Retina (tissue), 1 donor: ENCODE measurements at places on chromosomes 11 and 22.

- DNase-seq, result no peak
Observed at GRCh38 chr22:27545085-27545484, 256.5 kb downstream of the MN1 start.

DNA sequence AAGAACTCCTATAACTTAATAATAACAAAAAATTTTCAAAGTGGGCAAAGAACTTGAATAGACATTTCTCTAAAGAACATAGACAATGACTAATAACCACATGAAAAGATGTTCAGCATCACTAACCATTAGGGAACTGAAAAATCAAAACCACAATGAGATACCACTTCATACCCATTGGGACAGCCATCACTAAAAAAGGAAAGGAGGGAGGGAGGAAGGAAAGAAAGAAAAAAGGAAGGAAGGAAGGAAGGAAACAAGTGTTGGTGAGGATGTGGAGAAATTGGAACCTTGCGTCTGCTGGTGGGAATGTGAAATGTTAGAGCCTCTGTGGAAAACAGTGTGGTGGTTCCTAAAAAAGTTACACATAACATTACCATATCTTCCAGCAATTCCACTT lies 55.8 kb downstream of the MS4A13 start:
- DNase-seq, result no peak

DNA sequence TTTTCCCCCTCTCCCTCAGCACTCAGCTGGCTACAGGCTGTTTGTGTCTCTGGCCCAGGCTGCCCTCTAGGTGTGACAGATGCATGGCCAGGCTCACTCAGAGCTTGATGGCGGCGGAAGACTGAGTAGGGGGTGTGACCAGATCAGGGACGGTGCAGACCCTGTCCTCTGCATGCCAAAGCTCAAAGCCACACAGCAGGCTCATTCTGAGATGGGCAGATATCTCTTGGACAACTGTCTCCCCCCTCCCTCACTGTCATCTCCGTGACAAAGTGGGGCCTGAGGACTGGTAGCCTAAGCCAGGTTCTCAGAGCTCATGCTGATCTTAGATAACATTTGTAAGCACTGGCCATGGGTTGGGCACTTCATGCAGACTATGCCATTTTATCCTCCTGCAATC lies 231.3 kb downstream of the DSCAML1 start:
- no peak for DNase-seq

DNA sequence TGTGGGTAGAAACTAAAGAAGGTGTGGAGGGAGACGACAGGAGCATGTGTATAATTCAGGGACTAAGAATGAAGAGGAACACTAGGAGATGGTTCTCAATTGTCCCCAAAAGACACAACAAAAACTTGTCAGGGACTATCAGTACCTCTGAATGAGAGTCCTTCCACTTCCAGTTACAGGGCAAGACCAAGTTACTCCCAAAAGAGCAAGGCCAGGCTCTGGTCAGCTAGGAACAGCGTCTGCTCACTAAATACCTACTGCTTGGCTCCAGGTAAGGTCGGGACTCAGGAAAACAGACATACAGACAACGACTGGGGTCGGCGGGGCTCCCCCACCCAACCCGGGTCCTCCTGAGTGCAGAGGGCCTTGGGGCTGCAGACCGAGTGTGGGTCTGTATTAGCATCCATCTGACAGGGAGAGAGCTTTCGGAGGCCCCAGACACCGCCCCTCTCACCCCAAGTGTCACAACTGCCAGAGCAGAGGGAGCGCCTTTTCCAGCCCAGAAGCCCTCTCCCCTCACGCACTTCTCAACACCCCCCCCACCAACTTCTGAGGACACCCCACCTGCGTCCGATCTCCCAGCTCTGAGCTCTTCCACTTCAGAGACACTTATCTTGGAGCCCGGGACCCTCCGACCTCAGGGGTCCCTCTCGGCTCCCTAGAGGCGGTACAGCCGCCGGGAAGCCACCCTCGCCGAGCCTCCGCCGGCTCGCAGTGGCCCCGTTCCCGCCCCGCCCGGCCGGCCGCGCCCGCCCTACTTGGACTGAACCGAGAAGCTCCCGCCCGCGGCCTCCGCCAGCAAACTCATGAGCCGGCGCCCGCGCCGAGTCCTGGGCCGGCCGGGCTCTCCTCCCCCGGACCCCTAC lies 522 bp downstream of the RHOG start:
- DNase-seq, result peak; percentile 74

- DNase-seq, result no peak
Observed at GRCh38 chr11:100841711-100842407, 154.8 kb downstream of the ARHGAP42 start.

DNA sequence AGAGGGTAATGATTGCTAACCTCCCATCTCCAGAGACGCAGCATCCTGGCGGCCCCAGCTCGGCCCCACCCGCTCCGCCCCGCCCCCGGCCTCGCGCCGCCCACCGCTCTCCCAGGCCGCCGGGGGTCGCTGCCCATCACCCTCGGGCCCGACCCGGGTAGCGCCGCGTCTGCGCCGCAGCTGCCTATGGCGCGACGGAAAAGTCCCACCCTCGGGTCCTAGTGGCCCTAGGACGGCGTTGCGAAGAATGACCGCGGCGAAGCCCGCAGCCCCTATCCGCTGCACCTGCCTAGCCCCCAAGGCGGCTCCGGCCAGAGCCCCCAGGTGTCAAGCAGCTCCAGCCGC lies 457 bp downstream of the CPSF7 start:
- no peak for DNase-seq

DNA sequence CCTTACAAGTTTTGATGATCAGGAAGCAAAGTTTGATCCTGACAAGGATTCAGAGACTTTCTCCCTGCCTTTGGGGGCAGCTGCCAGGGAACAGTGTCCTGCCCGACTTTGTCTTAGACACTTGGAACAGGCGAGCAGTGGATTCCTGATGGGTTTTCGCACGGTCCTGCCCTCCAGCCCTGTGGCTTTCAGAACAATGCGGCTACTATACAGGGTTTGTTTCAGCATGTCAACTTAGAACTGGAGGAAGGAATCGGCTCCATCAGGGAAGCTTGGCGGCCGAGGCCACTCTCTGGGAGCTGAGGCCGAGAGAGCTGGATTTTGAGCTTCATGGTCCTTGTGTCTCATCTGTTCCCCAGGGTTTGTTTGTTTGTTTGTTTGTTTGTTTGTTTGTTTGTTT lies 11.5 kb downstream of the ANO1 start:
- DNase-seq, result no peak

DNA sequence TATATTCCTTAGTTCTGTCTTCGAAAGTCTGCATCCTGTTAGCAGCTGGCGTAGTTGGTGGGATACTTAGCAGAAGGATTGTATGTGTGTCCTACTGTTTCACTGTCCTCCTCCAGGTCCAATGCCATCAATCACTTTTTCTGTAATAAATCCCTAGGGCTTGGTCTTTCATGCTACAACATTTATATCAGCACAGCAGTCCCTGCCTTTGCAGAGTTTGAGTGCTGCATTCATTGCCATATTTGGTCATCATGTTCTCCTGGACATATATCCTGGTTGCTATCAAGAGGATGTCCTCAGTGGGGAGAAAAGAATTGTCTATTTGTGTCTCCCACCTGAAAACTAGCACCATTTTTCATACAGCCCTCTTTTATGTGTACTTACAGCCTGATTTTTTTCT lies 67.0 kb downstream of the OR5AK2 start:
- DNase-seq, result peak; percentile 6

DNA sequence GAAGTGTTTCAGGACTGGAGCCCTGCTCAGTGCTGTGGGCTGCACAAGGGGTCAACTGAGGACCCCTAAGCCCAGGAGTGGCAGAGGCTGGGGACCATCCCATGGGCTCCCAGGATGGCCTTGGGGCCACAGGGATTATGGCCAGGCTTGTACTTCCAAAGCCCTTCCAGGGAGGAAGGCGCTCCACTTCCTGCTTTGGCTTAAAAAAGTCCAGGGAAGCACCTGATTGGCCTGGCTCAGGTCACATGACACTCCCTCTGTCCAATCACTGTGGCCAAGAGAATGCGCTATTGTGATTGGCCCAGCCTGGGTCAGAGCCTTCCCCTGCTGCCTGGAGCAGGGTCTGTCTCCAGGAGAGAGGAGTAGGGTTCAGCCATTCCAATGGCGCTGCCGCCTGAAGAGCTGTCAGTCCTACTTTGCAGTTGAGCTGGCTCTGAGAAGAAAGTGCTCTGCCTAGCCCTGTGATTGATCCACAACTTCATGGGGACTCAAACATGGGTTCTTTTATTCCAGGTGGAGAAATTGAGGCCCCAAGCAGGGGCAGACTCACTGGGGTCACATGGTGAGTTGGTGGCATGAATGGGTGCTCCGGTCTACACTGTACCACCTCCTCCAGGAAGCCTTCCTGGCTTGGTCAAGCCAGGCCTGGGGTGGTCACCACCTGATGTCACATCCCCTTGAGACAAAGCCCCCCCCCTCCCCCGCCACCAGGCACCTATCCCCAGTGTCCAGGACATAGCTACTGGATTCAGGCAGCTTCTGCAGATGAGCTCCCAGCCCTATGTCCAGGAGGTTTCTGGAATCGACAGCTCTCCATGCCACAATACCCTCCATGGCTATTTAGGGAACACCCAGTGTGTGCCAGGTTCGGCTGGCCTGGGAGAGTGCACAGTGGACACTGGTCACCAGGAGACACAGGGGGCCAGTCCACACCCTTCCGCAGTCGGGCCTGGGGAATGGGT lies 48.2 kb downstream of the RTN4R start:
- no peak for DNase-seq

DNA sequence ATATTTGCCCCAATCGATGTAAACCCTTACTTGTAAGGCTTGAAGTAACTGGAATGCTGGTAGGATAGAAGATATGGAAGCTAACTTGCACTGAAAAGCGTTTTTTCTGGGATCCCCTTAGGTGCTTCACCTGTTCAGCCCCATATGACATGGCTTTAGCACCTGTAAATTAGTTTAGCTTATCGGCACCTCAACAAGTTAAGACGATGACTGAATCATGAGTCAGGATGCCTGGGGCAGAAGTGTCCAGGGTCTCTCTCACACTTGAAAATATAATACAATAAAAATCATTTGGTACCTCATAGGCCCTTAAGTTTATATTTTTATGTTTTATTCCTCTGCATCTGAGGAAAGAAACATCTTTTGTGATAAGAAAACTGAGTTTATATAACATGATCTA lies 409.2 kb upstream of the LRRC4C start:
- no peak for DNase-seq

GRCh38 chr11:86749821-86750401 lies 50.4 kb upstream of the PRSS23 start:
- no peak for DNase-seq

GRCh38 chr11:57568330-57568766 lies 876 bp upstream of the UBE2L6 start:
- no peak for DNase-seq

GRCh38 chr22:27299181-27300085 lies 502.1 kb downstream of the MN1 start:
- peak; percentile 68 for DNase-seq

GRCh38 chr11:57779276-57779675 lies 17.7 kb downstream of the CTNND1 start:
- peak; percentile 46 for DNase-seq

- DNase-seq, result no peak
Observed at GRCh38 chr11:126436209-126436755, 80.8 kb downstream of the ST3GAL4 start.

GRCh38 chr11:2888266-2888968 lies 2.8 kb upstream of the CDKN1C start:
- DNase-seq, result peak; percentile 91

- no peak for DNase-seq
Observed at GRCh38 chr22:46469711-46470110, 67.7 kb downstream of the CELSR1 start.

DNA sequence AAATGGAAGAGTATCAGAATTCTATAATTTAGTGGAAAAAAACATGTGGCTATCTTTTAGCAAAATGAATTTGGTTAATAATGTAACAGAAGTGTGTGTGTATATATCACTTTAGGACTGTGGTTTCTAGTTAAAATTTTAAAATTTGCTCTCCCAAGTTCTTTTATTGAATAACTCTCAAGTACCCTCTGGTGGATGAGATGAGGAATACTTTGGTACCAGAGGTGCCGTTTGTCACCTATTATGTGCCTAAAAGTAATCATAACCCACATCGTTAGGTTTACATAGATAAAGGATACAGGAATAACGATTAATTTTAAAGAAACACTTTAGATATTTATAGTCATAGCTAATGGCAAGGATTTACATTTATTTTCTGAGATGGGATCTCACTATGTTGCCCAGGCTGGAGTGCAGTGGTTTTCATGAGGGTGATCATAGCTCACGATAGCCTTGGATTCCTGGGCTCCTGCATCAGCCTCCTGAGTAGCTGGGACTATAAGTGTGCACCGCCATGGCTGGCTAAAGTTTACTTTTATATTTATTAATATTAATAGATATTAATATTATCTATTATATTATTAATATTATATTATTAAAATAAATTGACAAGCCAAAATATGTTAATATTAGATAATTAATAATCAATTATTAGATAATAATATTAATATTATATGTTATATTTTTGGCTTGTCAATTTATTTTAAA lies 66.7 kb upstream of the CAPRIN1 start:
- DNase-seq, result no peak

GRCh38 chr22:32474635-32475467 lies at the start of gene FBXO7:
Gene FBXO7, plus strand, starts transcription at chr22:32474811. Its CDS starts 192 bp downstream, at chr22:32475003.
- DNase-seq, result peak; percentile 98

DNA sequence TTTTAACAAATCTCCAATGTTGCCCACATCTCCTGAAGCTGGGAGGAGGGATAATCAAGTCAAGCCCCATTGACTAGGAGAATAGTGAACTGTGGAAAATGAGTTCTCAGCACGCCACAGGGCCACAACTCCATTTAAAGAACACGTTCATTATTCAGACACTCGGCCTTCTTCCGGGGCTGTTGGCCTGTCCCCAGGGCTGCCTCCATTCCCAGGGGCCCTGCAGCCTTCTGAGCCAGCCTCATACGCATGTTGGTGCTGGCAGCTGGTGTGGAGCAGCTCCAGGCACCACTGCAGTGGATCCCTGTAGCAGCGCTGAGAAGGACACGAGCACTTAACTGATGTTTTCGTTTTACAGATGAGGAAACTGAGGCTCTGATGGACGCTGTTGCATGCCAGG lies 87.5 kb upstream of the RCN1 start:
- DNase-seq, result no peak

DNA sequence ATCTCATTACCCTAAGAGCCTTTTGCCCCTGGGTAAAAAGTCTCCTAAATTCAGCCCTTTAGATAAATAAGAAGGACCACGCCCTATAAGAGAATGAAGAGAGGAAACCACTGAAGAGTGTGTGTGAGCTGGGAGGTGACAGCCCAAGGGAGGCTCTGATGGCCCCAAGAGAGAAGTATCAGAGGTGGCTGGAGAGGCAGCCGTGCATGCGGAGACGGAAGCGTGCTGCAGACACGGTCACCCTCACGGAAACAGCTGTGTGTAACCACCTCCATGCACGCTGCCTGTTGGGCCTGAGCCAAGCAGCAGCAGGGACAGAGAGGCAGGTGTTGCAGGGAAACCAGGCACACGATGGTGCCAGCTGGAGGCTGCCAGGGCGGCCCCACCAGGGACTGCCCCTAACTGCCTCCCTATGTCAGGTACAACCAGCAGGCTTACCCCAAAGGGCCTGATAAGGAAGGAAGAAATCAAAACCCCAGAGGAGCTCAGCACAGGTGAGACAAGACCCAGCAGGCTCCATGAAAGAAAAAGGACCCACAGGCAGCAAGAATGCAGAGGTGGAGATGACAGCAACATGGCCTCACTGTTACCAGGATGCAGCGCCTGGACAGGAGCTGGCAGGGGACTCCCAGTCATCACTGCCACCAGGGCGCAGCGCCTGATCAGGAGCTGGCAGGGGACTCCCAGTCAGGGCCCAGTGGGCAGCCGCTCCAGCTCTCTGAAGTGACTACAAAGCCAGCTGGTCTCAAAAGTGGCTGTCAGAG lies 7.8 kb downstream of the LARGE2 start:
- no peak for DNase-seq
